Liver (tissue), 10 donors: ENCODE measurements at places on chromosomes 13 and 19. TPM values are rescaled to one million over a fixed set of nuclear protein-coding genes. Genes with fewer than 3 reads are reported as not detected.

C13orf42 gene
- total RNA-seq: 0.08 TPM

OR4F17 gene
- total RNA-seq: not detected

GPC6 gene
- total RNA-seq: 24.5 TPM

TMPRSS9 gene
- 24.8 TPM for total RNA-seq

ETFB gene
- 129 TPM for total RNA-seq

CYP2A7 gene
- total RNA-seq: 7.4 TPM

CD177 gene
- total RNA-seq: 33.4 TPM

LINGO3 gene
- total RNA-seq: 0.08 TPM

IGFL3 gene
- total RNA-seq: not detected

ZNF324B gene
- 3.8 TPM for total RNA-seq

CCDC122 gene
- total RNA-seq: 1.3 TPM

APOC4 gene
- 131 TPM for total RNA-seq

ZNF724 gene
- 8.8 TPM for total RNA-seq

CEACAM3 gene
- 0.59 TPM for total RNA-seq

TMEM238 gene
- 0.47 TPM for total RNA-seq

SELENOV gene
- not detected for total RNA-seq

KLK4 gene
- total RNA-seq: not detected

TMEM86B gene
- 13.7 TPM for total RNA-seq

FAM216B gene
- not detected for total RNA-seq

PABPC3 gene
- under 0.01 TPM for total RNA-seq

FXYD3 gene
- not detected for total RNA-seq

ZNF230 gene
- total RNA-seq: 2.1 TPM

GTF2F2 gene
- total RNA-seq: 7.6 TPM

MPHOSPH8 gene
- 13.3 TPM for total RNA-seq

UBL3 gene
- 21.3 TPM for total RNA-seq

IL12RB1 gene
- 2.4 TPM for total RNA-seq

KCNRG gene
- total RNA-seq: 1.9 TPM

CEACAM20 gene
- 0.09 TPM for total RNA-seq

SIAH3 gene
- not detected for total RNA-seq

PPM1N gene
- total RNA-seq: 0.17 TPM

ZNF575 gene
- 0.09 TPM for total RNA-seq

PRSS57 gene
- total RNA-seq: 12.1 TPM
